ENCODE measurements at places on chromosomes 1 and 21.

DNA sequence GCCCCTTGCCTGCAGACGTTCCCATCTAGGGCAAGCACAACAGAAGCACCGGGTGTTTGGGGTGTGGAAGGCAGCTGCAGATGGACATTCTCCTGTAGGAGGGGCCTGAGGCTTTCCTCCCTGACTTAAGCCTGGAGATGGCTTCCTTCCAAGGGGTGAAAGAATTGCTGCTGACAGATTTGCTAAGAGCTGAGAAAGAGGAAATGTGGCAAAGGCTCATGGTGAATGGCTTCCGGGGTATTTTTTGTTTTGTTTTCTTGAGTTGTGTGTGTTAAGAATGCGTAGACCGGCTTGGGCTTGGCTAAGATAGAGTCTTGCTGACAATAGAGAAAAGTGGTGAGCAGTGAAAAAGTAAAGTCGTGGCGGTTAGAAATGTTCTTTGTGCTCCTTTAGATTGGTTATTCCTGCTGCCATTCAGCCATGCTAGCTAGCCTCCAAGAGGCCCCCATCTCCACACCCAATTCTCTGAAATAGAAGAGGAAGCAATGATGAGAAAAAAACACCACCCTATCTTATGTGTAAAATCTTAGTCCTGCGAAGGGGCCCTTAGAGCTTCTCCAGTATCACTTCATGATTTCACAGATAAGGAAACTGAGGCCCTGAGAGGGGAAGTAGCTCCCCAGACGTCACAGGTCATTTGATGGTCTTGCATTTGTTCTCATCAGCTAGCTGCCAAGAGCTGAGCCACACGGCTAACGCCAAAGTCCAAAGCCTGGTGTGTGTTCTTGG, 36.9 kb downstream of the EIF2D start:
- DNase-seq, result peak; percentile 73

DNA sequence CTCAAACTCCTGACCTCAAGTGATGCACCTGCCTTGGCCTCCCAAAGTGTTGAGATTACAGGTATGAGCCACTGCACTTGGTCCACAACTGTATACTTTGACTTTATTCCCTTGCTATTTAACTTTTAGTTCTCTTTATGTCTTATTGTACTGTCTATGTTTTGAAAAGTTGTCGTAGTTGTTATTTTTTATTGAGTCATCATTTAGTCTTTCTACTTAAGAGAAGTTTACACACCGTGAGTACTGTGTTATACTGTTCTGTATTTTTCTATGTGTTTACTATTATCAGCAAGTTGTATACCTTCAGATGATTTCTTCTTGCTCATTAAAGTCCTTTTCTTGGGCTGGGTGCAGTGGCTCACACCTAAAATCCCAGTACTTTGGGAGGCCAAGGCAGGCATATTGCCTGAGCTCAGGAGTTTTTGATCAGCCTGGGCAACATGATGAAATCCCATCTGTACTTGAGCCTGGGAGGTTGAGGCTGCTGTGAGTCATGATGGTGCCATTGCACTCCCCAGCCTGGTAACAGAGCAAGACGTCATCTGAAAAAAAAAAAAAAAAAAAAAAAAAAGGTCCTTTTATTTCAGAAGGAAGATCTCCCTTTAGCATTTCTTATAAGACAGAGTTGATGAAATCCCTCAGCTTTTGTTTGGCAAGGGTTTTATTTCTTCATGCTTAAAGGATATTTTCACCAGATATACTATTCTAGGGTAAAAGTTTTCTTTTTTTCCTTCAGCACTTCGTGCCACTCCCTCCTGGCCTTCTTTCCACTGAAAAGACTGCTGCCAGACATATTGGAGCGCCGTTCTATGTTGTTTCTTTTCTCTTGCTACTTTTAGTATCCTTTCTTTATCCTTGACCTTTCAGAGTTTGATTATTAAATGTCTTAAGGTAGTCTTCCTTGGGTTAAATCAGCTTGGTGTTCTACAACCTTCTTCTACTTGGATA, 47.6 kb downstream of the TNFSF18 start:
- DNase-seq, result peak; percentile 71

DNA sequence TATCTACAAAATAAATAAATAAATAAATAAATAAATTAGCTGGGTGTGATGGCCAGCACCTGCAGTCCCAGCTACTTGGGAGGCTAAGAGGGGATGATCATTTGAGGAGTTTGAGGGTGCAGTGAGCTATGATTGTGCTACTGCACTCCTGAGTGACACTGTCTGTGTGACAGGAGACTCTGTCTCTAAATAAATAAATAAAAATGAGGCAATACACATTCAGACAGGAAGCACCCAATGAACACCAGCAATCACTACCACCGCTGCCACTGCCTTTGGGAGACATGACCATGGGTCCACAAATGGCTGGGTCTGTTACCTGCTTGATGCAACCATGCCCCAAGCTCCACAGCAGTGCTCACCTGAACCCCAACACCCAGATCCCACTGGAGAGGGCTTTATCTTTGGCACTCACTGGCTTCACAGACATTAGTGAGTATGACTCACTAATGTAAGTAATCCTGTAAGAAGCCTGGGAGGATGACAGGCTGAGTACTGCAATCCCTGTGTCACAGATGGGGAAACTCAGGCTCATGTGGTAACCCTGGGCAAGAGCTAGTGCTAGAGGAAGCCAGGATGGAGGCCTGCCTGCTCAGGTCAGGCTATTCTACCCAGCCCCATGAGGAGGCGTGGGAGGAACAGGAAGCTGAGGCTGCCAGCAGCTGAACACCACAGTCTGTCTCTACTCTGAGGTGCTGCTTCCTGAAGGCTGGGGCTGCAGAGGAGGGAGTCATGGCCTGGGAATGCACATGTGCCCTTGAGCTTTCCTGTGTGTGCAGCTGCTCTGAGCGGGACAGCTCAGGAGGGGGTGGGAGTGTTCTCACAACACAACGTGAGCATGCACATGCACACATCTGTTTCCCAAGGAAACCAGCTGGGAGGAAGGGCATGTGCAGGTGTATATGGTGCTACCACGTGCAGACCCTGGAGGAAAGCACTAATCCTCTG, 43.0 kb downstream of the SLC9A1 start:
- DNase-seq, result peak; percentile 99

DNA sequence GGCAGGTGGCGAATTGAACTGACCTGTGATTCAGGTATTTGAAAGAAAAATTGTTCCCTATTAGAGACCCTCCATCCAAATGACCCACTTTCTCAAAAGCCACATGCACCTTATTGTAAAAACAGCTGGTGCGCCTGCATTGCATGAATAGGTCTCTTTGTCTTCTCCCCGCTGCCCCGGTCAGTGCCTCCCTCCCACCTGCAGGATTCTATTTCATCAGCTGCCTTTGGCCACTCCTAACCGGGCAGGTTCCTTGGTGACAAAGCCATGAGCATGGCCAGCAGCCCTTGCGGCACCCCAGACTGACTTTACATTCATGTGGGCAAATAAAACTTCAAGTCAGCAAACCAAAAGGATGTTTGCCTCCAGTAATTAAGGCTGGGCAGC, 6.4 kb downstream of the TMPRSS3 start:
- DNase-seq, result no peak

- no peak for DNase-seq
Measured at GRCh38 chr1:68706639-68707317, 209.9 kb upstream of the DEPDC1 start.

DNA sequence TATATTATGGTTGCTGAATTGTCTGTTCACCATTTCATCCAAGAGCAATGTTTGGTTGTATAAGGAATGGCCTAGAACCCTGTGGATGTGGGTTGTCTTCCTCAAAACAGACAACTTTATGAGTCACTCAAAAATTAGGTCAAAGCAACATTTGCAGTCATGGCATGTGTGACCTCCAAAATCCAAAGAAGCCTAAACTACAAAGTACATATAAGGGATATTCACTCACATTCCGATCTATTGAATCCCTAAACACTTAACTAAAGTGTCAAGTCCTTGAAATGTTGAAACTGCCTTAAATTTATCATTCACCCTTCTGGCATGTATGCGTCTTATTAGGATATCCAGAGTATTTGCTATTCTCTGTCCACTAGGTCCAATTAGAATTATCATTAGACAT, 491.5 kb downstream of the NUF2 start:
- peak; percentile 49 for DNase-seq

GRCh38 chr1:44359234-44359935, 4.3 kb upstream of the ERI3 start:
- no peak for DNase-seq

DNA sequence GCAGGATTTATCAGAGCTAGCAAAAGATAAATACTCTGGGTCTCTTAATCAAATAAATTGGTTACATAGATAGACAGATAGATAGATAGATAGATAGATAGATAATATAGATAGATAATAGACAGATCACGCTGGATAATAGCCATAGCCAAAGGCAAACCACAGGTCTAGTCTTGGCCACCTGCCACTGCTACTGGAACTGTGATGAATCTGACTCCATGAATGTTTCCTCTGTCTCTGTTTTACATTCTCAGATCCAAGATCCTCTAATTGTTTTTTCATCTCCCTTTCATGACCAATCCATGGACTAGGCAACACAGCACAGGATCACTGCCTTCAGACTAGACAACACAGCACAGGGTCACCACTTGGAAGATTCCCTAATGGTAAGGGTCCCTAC, 444.7 kb upstream of the NFIA start:
- DNase-seq, result no peak

DNA sequence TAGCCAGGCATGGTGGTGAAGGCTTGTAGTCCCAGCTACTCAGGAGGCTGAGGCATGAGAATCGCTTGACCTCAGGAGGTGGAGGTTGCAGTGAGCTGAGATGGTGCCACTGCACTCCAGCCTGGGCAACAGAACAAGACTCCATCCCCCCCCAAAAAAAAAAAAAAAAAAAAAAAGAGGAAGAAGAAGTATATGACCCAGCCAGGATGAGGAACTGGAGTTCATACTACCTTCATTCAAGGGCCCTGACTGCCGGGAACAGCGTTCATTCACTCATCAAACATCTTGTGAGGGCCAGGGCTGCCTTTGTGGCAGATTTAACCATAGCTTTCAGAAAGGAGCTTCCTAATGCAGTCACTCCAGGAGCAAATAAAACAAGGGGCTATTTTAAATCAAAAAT, 127.6 kb downstream of the MRPS6 start:
- no peak for DNase-seq

DNA sequence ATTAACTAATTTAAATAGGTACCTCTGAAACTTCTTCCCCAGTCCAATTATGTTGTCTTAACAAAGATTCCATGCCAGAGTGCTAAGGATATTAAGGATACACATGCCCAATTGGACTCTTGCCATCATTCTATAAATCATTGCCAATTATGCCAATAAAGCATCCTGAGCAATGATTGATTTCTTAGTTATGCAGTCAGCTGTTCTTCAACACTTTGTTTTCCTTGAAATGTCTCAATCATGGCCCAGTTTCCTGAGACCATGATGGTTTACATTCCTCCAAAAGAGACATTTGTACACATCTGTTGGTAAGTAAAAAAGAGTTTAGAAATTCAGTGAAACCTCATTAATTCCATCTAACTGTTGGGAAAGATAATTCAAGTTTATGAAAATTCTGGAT, 180.4 kb upstream of the PKN2 start:
- DNase-seq, result no peak

DNA sequence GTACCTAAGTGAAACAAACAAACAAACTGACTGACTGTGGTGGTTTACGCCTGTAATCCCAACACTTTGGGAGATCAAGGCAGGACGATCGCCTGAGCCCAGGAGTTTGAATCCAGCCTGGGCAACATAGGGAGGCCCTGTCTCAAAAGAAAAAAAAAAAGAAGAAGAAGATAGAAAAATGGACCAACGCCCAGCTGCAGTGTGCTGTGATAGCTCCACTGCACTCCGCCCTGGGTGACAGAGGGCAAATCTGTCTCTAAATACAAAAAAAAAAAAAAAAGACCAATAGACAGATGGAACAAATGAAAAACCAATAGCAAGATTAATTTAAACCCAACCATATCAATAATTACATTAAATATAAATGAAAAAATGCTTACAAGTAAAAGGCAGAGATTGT, 13.9 kb downstream of the AKR7A3 start:
- DNase-seq, result no peak

GRCh38 chr1:74467786-74468377, 44.5 kb downstream of the LRRC53 start:
- no peak for DNase-seq

GRCh38 chr1:43063394-43064219, 104.9 kb upstream of the SLC2A1 start:
- no peak for DNase-seq

- peak; percentile 82 for DNase-seq
Measured at GRCh38 chr1:24704411-24705259, 40.6 kb upstream of the CLIC4 start.

DNA sequence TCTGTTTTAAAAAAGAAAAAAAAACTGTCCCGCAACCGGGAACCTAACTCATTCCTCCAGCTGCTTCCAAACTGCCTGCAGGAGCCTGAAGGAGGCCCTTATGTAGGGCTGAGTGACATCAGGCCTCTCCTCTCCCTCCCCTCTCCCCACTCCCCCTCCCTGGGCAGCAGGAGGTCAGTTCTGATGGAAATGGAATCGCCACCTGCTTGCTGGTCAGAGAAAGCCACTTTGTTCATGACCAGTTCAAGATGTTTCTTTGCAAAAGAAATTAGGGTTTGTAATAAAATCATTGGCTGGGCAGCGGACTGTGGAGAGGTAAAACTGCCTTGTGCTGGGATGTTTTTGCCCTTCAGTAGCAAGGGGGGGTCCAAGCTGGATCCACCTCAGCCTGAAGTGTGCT, at the start of gene MAP1LC3C:
Gene MAP1LC3C, minus strand, starts transcription at position 73 of the 400 bp plus-strand sequence. CDS start 90 bp downstream, outside the sequence.
- no peak for DNase-seq

DNA sequence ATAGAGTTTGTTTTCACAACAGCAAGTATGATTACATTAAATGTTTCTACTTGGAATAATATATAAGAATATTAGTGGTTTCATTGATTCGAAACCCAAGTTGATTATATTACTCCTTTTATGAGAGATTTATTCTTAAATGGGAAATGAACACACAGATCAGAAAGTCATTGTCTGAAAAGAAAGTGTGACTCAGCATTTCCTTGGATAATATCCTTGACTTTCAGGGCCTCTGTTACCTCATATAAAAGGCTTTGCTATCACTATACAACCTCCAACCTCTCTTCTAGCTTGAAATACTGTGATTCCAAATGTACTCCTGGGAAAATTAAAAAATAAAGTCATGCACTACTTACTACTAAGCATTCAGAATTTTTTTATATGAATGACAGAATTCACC, 295.3 kb upstream of the LYPLAL1 start:
- DNase-seq, result peak; percentile 34

DNA sequence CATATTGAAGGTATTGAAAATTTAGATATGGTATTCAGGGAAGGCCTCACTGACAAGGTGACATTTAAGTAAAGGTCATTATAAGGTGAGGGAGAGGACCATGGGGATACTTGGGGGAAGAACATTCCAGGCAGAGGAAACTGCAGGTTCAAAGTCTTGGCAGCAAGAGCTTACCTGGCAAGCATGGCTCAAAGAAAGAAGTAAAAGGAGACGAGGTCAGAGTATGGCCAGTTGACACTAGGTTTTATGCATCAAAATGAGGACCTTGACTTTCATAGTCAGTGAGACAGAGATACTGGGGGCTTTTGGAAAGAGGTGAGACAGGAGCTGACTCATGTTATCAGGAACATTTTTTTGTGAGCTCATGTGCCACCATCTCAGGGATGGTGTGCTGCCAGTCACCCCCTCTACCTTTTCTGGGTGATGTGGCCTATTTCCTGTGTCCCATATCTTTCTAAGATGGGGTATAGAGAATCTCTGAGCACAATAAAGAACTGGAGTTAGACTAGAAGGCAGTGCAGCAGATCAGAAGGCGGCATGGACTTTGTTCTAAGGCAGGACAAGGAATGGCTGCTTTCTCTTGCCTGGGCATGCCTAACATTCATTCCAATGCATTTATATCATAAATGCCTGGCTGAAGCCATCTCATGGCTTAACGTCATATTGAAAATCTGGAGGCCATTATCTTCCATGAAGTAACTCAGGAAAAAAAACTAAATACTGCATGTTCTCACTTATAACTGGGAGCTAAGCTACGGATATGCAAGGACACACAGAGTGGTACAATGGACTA, 406.7 kb downstream of the NTNG1 start:
- peak; percentile 44 for DNase-seq
